ENCODE measurements at places on chromosomes 11 and 22. TPM values are rescaled to one million over a fixed set of nuclear protein-coding genes. Genes with fewer than 3 reads are reported as not detected.

The OR52L1 gene
- not detected for total RNA-seq

DNA sequence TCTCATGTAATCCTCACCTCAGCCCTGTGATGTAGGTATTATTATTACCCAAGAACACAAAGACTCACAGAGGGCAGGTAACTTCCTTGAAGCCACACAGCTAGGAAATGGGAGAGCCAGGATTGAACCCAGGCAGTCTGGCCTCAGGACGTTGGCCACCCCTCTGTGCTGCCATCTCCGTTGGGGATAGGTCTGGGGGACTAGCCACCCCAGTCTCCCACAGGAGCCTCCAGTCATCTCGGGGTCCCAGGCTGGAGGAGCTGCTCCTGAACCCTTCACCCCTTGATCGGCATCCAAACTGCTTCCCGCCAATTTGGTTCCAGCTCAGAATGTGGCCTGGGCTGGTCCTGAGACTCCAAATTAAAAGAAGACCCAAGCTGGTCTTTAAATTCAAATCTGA lies 10.4 kb upstream of the TCF20 start:
- H3K27ac ChIP-seq, result no peak overlapping the region
- no peak overlapping the region for H3K4me3 ChIP-seq
- H3K27me3 ChIP-seq, result peaks cover 16% of the 10 kb centered on the region
- H3K4me1 ChIP-seq, result peaks cover 17% of the 10 kb centered on the region
- DNase-seq, result no peak

GRCh38 chr11:64448599-64449380 lies 89.8 kb downstream of the RPS6KA4 start:
- H3K27me3 ChIP-seq, result peaks cover 22% of the 10 kb centered on the region
- peak; percentile 92 for DNase-seq
- H3K27ac ChIP-seq, result peak overlapping the region; percentile 5
- no peaks in the 10 kb centered on the region for H3K36me3 ChIP-seq
- H3K4me3 ChIP-seq, result peak overlapping the region; percentile 85
- peaks cover 16% of the 10 kb centered on the region for H3K4me1 ChIP-seq

The DGCR8 gene
- total RNA-seq, result 73.2 TPM

DNA sequence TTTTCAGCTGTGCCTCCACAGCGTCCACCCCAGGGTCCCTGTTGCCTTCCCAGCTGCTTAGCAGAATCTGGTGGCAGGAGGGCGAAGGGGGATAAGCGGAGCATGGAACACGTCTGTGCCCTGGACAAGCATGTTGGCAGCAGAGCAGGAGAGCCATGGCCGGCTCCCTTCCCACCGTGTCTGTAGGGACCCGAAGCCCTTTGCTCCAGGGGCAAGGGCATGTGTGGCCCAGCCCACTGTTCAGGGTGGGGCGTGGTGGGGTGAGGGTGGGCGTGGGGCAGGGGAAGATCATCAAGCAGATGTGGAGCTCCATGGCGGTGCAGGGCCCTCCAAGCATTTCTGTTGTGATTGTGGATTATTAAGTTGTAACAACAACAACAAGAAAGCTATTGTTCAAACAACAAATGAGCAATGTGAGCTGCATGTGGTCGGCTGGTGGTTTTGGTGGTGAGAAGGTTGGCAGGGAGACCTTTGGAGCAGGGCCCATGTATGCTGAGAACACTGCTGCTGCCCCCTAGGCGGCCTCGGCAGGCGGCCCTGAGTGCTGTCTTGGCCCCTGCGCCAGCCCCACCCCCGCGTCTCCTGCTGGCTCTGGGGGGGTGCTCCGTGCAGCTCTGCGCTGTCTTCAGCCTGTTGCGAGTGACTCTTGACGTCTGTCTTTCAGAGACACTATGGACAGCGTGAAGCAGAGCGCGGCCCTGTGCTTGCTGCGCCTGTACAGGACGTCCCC lies 50.9 kb downstream of the AP2A2 start:
- H3K27me3 ChIP-seq, result no peaks in the 10 kb centered on the region
- H3K4me1 ChIP-seq, result peaks cover 4% of the 10 kb centered on the region
- no peak overlapping the region for H3K4me3 ChIP-seq
- DNase-seq, result peak; percentile 64
- H3K27ac ChIP-seq, result no peak overlapping the region
- peaks cover 12% of the 10 kb centered on the region for H3K36me3 ChIP-seq

GRCh38 chr11:112363527-112363926 lies 102.9 kb upstream of the PLET1 start:
- H3K27me3 ChIP-seq, result no peaks in the 10 kb centered on the region
- no peak for DNase-seq
- H3K27ac ChIP-seq, result no peak overlapping the region
- no peaks in the 10 kb centered on the region for H3K36me3 ChIP-seq

The CARD18 gene
- total RNA-seq, result not detected

DNA sequence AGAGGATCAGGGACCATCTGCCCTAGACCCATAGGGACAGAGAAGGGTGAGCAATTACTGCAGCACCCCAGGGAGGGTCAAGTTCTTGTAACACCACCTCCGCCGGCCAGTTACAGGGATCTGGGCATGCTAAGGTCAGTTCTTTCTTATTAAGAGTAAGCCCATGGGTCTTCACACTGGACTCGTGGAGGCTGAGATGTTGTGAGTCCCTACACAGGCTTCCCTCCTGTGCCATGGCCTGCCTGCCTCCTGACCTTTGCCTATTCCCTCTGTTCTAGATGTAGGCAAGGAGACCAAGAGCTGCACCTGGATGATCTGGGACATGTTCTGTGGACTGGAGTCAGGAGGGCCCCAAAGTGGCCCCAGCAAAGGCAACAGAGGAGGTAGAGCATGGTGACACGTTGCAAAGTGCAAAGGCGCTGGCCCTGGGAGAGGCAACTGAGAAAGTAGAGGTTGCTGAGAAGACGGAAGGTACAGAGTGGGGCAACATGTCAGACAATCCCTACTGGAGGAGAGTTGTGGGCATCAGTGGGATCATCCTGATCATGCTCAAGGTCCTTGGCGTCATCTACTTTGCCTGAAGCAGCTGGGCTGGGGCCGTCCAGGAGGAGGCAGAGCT lies 16.3 kb upstream of the GNAZ start:
- peaks cover 2% of the 10 kb centered on the region for H3K4me1 ChIP-seq
- H3K27ac ChIP-seq, result no peak overlapping the region
- no peaks in the 10 kb centered on the region for H3K36me3 ChIP-seq
- no peak overlapping the region for H3K4me3 ChIP-seq
- DNase-seq, result no peak
- H3K27me3 ChIP-seq, result peaks cover 36% of the 10 kb centered on the region

The GLYATL1B gene
- total RNA-seq, result not detected

DNA sequence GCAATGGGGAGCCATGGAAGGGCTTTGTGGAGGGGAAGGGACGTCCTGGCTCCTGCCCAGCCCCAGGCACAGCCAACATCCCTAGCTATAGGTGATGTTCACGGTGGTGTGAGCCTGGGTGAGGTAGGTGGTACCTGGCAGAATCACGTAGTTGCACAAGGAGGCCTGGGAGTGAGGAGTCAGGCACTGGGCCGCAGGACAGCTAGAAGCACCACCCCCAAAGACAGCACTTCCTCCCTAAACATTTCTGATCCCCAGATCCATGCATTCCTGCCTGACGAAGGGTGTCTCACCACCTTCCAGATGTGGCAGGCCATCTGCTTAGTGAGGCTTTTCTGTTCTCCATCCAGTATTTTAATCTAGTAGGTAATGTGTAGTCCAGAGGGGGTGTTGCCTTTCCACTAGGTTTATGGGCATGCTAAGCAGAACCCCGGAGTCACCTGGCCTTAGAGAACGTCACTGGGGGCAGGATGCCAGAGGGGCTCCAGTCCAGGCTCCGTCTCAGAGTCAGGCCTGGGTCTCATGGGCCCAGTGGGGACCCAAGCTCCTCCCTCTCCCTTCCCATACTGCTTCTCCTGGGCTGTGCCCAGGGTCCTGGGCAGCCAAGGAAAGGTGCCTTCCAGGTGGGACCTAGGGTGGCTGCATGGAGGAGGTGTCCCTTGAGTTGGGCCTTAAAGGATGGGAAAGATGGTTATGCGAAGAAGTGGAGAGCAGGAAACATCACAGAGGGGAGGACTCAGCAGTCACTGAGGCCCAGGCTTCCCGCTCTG lies 56.2 kb downstream of the OTOG start:
- H3K27me3 ChIP-seq, result no peaks in the 10 kb centered on the region
- peaks cover 8% of the 10 kb centered on the region for H3K4me1 ChIP-seq
- no peak overlapping the region for H3K27ac ChIP-seq
- peak; percentile 48 for DNase-seq
- no peak overlapping the region for H3K4me3 ChIP-seq

DNA sequence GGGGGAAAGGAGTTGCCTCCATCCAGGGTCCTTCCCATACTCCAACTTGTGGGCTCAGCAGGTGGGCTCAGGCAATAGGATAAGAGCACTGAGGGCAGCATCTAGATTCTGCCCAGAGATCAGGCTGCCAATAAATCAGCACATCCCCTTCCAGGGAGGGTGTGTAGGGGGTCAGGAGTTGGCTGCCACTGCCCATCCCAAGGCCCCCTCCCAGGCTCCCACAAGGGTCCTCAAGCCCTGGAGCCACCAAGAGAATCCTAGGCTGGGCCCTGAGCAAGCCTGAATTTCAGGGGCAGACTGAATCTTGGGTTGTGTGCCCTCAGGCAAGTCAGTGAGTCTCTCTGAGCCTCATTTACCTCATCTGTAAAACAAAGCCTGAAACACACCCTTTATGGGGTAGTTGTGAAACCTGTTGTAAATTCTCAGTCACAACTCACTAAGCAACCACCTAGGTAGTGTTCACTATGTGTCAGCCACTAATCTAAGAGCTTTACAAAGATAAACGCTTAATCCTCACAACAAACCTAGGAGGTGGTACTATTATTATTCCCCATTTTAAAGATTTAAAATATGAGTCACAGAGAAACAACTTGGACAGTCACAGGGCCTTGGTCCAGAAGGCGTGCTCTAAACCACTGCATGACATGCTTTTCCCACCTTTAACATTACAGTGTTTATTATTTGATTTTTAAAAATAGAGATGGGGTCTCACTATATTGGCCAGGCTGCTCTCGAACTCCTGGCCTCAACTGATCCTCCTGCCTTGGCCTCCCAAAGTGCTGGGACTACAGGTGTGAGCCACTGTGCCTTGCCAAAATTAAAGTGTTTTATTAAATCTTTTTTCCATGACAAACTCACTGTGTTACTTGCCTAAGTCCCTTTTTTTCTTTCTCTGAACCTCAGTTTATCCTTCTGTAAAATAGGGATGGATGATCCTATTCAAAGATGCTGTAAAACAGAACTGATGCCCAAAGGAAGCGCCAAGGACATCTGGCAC lies 36.2 kb downstream of the LMO1 start:
- H3K4me1 ChIP-seq, result peaks cover 1% of the 10 kb centered on the region
- H3K27ac ChIP-seq, result no peak overlapping the region
- H3K36me3 ChIP-seq, result no peaks in the 10 kb centered on the region
- no peak for DNase-seq

The SLC6A5 gene
- total RNA-seq, result not detected

- DNase-seq, result no peak
- no peak overlapping the region for H3K27ac ChIP-seq
- H3K4me1 ChIP-seq, result no peaks in the 10 kb centered on the region
- no peak overlapping the region for H3K4me3 ChIP-seq
- H3K36me3 ChIP-seq, result no peaks in the 10 kb centered on the region
- peaks cover 11% of the 10 kb centered on the region for H3K27me3 ChIP-seq
Measured at GRCh38 chr11:126601550-126602215, 246.2 kb downstream of the ST3GAL4 start.

DNA sequence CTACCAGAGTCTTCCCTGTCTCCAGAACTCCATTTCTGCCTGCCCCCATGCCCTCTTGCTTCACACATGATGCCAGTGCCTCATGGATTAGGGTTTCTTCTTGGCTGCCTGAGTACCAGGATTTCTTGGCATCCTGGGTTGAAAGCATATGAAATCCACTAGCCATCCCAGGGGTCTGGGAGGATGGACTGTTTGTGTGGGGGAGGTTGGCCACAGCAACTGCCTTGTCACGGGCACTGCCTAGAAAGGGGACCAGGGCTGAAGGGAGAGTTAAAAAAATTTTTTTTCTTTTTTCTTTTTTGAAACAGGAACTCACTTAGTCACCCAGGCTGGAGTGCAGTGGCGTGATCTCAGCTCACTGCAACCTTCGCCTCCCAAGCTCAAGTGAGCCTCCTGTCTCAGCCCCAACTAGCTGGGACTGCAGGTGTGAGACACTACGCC lies 4.2 kb downstream of the USP35 start:
- no peaks in the 10 kb centered on the region for H3K27me3 ChIP-seq
- DNase-seq, result no peak
- H3K27ac ChIP-seq, result peak overlapping the region; percentile 50
- H3K36me3 ChIP-seq, result peaks cover 17% of the 10 kb centered on the region
- H3K4me3 ChIP-seq, result peak overlapping the region; percentile 16

The CDC42EP1 gene
- total RNA-seq, result 1.0 TPM

DNA sequence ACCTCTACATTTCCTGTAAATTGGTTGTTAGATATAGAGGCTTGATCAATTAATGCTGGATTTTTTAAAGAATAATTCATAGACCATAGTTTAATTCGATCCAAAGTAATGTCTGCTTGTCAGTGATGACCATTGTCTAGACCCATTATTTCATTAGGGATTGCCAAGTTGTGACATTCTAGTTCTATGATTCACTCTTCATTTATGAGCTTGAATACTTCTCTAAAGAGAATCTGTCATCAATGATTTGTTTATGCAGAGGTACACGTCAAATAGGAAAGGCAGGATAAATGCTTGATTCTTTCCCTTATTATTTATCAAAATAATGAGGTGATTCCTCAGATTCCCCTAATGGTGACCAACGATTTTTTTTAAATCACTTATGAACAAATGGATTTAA lies 24.0 kb upstream of the ROBO3 start:
- peaks cover 85% of the 10 kb centered on the region for H3K27me3 ChIP-seq
- H3K4me1 ChIP-seq, result peaks cover 11% of the 10 kb centered on the region
- no peak for DNase-seq
- no peak overlapping the region for H3K27ac ChIP-seq

The NRGN gene
- total RNA-seq, result 5.4 TPM

GRCh38 chr11:69284081-69284511 lies 9.9 kb upstream of the MYEOV start:
- H3K4me3 ChIP-seq, result no peak overlapping the region
- no peak for DNase-seq
- H3K36me3 ChIP-seq, result no peaks in the 10 kb centered on the region
- H3K4me1 ChIP-seq, result no peaks in the 10 kb centered on the region
- no peaks in the 10 kb centered on the region for H3K27me3 ChIP-seq

All from activated CD4-positive, alpha-beta T cell treated with anti-CD3 and anti-CD28 coated beads, Interleukin-2, amount 10 ng/mL, durations not matched to agents 24 days and 14 days (primary cell).